ENCODE measurements at places on chromosomes 5 and 9.

DNA sequence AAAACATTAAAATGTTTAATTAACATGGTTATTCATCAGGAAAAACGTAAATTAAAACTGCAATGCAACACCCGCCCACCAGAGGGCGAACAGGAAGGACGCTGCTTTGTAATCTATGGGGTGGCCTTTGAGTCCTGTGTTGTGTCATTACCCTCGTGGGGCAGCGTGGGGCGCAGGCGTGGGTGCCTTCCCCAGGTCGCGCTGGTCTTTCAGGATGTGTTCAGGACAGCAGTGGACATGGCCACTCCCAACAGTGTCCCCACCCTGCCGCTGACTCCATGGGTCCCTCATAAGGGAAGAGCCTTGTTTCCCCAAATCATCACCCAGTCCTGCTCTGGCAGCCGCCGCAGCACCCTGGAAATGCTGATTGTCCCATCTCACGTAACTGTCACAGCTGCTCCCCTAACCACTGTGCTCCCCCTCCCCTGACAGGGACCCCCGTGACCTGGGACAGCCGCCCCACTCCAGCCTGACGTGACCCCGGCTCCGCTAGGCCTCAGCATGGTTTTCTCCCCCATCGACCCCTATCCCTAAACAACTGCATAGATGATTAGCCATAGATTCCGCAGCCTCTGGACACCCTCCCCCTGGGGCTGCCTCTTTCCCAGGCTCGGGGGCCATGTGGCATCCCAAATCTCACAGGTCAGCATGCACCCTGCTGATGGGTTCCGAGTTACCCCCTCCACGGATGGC lies 36.4 kb downstream of the GLT6D1 start:
- peak; percentile 3 for DNase-seq

DNA sequence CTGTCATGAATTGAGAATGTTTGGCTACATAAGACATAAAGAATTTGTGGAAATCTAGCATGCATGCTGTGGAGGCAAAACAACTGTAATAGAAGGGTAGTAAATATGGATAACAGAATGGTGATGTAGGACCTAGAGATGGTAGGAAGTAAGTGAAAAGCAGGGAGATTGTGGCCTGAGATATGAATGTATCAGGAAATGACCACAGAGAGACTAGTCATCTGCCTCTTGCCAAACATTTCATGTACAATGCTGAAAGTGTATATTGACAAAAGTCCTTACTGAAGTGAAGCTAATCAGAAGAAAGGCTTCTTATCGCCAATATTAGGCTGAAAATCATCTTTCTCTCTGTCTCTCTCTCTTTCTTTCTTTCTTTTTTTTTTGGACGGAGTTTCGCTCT lies 873.1 kb upstream of the CTNND2 start:
- DNase-seq, result no peak

- no peak for DNase-seq
Observed at GRCh38 chr9:29389421-29389820, 1816.1 kb upstream of the C9orf72 start.

DNA sequence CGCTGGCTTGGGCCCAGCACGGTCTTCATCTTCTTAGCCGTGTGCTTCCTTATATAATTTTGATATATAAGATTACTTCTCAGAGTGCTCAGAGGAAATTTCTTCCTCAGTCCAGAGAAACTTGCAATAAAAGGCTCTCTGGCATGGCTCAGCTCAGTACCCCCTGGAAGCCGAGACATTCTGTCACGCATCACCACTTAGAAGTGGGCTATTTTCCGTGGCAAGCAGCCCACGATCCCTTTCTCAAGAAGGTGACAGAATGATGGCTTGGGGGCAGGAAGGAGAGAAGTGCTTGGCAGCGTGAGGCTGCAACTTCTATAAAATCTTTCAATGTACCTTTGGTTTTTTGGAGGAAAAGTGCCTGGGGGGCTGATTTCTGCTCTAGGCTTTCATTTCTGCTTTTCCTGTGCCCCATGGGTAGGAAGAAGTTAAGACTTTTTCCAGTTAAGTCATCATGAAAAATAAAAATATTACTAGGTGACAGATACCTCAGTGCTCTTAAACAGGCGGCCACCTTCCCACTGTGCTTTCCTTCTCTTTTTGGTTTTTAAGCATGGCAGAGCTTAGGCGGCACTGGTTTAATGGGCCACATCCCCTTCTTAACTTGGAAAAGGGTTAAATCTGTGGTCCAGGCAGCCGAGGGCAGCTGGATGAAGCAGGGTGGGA lies 104.6 kb downstream of the MVB12B start:
- DNase-seq, result no peak

DNA sequence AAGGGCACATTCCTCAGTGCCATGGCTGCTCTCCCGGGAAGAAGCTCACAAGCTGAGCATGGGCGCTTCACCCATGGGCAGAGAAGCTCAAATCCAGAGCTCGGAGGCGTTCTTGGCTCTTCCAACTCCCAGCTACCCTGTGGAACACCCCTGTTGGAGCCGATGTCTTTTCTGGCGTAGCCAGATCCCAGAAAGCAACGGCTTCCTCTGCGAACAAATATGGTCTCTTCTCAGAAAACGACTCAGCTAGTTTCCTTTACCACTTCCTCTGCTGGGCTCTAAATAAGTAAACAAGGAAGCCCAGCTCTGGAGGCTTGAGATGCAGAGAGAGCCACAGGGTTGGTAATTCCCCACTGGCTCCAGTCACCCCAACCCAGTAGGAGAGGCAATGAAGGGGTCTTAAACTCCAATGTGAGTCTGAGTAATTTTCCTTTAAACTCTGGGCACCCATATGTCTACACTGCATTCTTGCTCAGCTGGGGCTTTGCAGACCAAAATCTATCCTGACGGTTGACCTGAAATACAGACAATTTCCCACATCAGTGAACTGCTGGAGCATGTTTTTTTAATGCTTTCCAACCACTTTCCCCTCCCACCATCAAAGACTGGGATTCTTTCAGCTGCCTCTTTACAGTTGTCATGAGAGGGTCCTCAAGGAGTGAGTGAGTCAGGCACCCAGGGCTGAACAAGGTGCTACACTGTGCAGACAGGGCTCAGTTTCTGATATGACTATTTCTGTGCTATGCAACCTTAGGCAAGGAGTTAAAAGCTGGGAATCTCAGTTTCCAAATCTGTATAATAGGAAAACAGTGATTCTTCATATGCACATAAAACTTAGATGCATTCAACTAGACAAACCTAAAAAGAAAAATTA lies at the start of gene LCP2:
Gene LCP2 (minus strand): TSS at position 189 of the 874 bp plus-strand sequence. CDS start 166 bp downstream, at position 23.
- no peak for DNase-seq

GRCh38 chr5:52150501-52150900 lies 637.2 kb upstream of the ITGA1 start:
- no peak for DNase-seq

DNA sequence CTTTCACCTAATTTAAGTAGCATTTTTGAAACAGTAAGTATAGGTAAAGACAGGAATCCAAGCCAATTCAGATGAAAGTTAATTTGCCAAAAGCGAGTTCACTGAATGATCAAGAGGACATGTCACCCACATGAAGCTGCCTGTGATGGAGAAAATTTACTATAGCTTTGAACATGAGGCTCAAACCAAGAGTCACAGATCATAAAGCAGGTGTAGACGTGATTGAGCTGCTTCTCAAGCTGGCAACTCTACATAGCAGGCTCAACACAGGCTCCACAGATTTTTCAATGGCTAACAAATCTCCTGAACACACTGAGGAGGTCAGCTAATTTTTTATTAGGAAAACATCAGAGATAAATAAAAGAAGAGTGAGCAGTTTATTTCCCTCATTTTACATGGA lies 173.7 kb downstream of the FAM114A2 start:
- DNase-seq, result no peak

DNA sequence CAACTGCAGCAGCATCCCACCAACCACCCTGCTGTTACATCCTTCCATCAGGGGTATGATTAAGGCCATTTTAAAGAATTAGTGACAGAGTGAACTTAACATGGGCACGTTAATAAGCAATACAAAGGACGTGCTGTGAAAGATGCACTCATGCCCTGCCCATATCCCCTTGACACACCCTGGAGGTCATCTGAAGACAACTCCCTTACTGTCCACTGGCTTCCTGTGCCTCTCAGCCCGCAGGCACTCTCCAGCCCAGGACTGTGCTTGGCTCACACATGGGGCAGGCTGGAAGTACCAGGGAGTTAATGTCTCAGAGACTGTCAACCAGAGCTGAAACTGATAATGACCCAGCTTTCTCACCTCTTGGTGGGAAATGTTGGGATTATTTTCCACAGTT lies 81.8 kb downstream of the TRIM36 start:
- DNase-seq, result no peak

GRCh38 chr5:158384535-158385481 lies 525.9 kb upstream of the CLINT1 start:
- DNase-seq, result peak; percentile 91

- DNase-seq, result no peak
Observed at GRCh38 chr5:83363111-83363885, 108.2 kb upstream of the VCAN start.

DNA sequence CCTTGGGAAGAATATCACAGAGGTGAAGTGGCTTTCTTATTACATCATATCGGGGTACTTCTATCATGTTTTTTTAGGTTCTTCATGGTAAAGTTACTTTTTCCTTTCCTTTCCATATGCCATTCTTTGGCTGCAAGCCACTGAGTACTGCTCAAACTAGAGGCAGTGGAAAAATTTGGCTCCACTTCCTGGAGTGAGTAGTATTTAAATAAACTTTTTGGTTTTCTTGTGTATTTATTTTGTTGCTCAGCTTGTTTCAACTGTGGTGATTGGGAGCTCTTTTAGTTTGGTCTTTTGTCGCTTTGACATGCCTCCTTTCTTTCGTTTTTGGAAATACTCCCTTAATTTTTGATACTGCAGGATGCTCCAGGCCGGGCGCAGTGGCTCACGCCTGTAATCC lies 69.8 kb downstream of the WDR70 start:
- no peak for DNase-seq

GRCh38 chr5:51411921-51412325 lies 28.7 kb downstream of the ISL1 start:
- DNase-seq, result no peak

GRCh38 chr5:142825378-142826089 lies 55.4 kb downstream of the ARHGAP26 start:
- no peak for DNase-seq

- DNase-seq, result no peak
Observed at GRCh38 chr5:146006470-146007190, 70.3 kb downstream of the SH3RF2 start.

- DNase-seq, result no peak
Observed at GRCh38 chr9:7967851-7968250, 168.3 kb upstream of the DMAC1 start.

GRCh38 chr9:131814707-131815106 lies 74.8 kb upstream of the RAPGEF1 start:
- DNase-seq, result no peak

- DNase-seq, result no peak
Observed at GRCh38 chr9:109507421-109507838, 9.3 kb upstream of the PTPN3 start.

GRCh38 chr5:33524476-33524875 lies 83.7 kb downstream of the TARS1 start:
- DNase-seq, result no peak

Measured in fibroblast of skin of left quadriceps (primary cell).